ENCODE measurements at places on chromosomes 1 and 21. TPM values are rescaled to one million over a fixed set of nuclear protein-coding genes. Genes with fewer than 3 reads are reported as not detected.

PEAR1 gene
- 10.9 TPM for total RNA-seq

TMPRSS15 gene
- total RNA-seq: not detected

PMVK gene
- 12.0 TPM for total RNA-seq

DNA sequence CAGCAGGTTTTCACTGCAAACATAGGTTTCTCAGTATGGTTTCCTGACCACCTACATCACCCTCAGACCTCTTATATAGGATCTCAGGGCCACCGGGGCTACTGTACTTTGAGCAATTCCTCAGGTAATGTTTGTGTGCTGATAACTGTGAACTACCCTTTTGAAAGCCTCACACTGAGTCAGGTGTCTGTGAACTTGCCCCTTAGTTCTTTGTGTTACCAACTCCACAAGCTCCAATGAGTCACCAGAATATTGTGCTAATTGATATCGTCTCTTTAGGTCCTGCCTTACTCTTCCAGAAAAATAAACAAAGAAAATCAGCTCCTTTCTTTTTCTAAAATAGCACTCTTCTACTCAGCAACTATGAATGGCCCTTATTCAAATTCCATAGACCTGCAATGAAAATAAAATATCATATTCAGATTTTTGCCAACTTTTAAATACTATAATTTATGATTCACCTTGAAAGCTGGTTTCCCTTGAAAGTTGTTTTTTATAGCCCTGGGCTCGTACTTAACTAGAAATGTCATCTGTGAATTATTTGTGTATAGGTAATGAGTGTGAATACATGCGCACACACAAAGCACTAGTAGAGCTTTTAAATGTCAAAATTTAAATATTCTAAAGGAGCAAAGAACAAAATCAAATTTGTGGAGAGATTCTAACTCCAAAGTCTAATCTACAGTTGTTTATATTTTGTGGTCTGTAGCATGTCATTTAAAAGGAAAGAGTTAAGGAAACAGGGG, 88.1 kb upstream of the WARS2 start:
- DNase-seq: no peak

DNA sequence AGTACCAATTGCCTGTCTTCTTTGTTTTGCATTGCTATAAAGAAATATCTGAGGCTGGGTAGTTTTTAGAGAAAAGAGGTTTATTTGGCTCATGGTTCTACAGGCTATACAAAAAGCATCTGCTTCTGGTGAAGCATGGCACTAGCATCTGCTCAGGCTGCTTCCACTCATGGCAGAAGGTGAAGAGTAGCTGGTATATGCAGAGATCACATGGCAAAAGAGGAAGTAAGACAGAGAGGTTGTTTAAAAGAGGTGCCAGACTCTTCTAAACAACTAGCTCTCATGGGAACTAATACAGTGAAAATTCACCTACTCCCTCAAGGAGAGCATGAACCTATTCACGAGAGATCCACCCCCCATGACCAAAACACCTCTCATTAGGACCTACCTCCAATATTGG, 56.7 kb upstream of the GUCA2B start:
- no peak for DNase-seq

GRCh38 chr1:216815260-216816131, 92.3 kb upstream of the ESRRG start:
- peak; percentile 45 for DNase-seq
